ENCODE measurements at places on chromosomes 13 and 19. TPM values are rescaled to one million over a fixed set of nuclear protein-coding genes. Genes with fewer than 3 reads are reported as not detected.

DNA sequence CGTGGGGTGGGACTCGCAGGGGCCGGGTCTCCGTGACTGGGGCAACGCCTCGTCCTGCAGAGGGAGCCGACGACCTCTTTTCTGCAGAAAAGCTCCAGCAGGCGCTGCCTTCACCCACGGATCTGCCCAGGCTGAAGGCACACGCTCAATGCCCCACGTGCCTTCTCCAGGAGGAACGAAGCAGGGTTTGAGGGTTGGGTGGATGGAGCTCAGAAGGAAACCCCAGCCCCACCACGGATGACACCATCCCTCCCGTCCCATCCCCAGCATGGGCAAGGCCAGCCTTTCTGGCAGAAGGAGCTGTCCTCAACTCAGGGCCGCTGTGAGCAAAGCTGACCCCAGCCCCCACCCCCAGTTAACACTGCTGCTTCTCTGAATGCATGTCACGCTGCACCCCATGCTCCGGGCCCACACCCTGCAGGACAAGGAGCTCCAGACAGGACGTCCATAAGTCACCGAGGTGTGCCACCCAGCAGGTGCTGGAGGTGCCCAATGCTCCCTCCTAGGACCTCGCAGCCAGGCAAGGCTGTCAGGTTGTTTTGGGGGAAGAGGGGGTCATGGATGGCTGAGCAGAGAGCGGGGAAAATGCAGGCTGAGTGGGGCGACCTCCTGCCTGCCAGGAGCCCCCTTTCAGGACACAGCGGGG is 7.4 kb downstream of the C19orf25 start:
- DNase-seq: no peak
- peaks cover 32% of the 10 kb centered on the region for H3K4me1 ChIP-seq
- H3K27ac ChIP-seq: no peak overlapping the region
- no peaks in the 10 kb centered on the region for H3K36me3 ChIP-seq
- peaks cover 64% of the 10 kb centered on the region for H3K27me3 ChIP-seq

DNA sequence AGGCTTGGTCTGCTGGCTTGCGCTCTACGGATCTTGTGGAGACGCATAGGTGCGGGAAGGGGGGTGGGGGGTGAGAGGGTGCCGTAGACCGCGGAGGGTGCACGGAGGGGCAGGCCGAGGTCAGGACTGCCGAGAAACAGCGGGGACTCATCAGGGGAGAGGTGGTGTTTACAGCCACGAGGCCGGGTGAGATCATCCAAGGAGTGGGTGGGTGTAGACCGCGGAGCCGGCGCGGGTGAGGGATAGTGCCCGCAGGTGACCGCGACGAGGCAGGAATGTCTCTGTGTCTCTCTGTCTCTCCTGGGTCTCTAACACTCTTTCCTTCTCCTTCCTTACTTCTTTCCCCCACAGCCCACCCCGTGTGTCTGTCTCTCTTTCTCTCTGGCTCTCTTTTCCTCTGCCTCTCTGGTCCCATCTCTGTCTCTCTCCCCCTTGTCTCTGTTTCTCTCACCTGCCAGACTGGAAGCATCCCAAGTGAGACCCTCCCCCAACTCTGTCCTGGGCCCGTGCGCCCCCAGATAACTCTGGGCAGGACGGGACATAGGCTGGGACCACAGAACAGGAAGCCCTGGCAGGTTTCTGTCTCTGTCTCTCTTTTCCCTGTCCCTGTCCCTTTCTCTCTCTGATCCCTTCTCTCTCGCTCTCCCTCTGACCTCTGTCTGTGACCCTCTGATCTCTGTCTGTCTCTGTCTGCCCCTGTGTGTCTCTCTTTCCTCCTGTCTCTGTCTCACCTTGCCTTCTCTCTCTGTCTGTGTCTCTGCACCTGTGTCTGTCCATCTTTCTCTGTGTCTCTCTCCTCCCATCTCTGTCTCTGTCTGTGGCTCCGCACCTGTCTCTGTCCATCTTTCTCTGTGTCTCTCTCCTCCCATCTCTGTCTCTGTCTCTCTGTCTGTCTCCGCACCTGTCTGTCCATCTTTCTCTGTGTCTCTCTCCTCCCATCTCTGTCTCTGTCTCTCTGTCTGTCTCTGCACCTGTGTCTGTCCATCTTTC is 1.8 kb upstream of the KLK4 start:
- H3K36me3 ChIP-seq: no peaks in the 10 kb centered on the region
- no peak overlapping the region for H3K27ac ChIP-seq
- peak; percentile 49 for DNase-seq

- H3K27ac ChIP-seq: no peak overlapping the region
- no peak overlapping the region for H3K4me3 ChIP-seq
- H3K4me1 ChIP-seq: no peaks in the 10 kb centered on the region
Measured at GRCh38 chr19:23520441-23520840, 125.2 kb upstream of the ZNF91 start.

GRCh38 chr19:18558202-18558555 is 509 bp downstream of the KXD1 start:
- H3K36me3 ChIP-seq: no peaks in the 10 kb centered on the region
- peaks cover 6% of the 10 kb centered on the region for H3K4me1 ChIP-seq
- no peaks in the 10 kb centered on the region for H3K27me3 ChIP-seq
- H3K27ac ChIP-seq: peak overlapping the region; percentile 89

DNA sequence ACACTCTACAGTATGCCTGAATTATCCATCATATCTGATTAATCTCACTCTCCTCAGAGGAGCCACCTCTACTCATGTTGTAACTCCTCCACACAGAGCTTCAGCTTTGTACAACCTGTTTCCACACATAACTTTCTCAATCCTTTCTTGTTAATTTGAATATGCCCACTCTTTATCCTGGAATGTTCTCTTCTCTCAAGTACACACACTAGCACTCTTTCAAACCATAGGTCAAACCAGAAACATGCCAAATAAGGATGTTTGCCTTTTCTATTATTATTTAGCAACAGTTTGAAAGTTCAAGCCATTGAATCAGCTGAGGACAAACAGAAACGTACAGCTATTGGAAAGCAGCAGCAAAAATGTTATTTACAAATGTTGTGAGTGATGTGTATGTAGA is 110.3 kb downstream of the MIPEP start:
- H3K27me3 ChIP-seq: no peaks in the 10 kb centered on the region
- no peak overlapping the region for H3K4me3 ChIP-seq
- no peak for DNase-seq
- H3K4me1 ChIP-seq: peaks cover 11% of the 10 kb centered on the region
- H3K36me3 ChIP-seq: no peaks in the 10 kb centered on the region
- H3K27ac ChIP-seq: peak overlapping the region; percentile 28

DNA sequence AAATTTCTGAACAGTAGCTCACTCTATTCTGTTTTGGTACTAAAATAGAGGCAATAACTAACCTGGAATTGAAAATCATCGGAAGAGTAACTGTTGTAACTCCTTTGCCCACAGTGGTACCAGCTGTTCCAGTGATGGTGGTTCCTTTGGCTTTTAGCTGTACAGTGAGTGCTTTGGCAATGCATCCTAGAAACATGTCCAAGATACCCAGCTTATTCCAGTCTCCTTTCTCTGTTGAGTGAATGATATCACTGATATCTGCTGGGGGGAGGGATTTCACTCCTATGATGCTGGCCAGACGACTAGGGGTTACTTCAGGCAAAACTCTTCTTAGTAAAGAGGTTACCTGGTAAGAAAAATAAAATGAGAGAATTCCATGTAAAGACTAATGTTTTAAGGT is 40.6 kb upstream of the FBXL3 start:
- no peaks in the 10 kb centered on the region for H3K27me3 ChIP-seq
- H3K36me3 ChIP-seq: no peaks in the 10 kb centered on the region
- DNase-seq: no peak

DNA sequence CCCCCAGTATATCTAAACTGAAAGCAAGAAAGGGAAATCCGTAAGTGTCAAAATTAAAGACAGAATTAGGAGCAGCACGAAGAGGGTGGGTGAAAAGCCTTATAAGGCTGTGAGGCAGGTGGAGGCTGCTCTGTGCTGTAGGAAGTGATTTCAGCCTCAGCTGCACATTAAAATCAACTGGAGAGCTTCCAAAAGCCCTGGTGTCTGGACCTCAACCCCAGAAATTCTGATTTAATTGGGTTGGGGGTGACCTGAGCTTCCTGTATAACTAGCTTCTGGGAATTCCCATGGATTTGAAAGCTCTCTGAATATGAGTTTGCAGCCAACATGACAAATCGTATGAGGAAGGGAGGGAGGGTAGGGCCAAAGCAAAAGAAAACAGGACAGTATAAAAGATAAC is 242.4 kb upstream of the TMTC4 start:
- no peak overlapping the region for H3K27ac ChIP-seq
- no peak for DNase-seq
- no peaks in the 10 kb centered on the region for H3K4me1 ChIP-seq
- H3K4me3 ChIP-seq: no peak overlapping the region
- no peaks in the 10 kb centered on the region for H3K27me3 ChIP-seq

DNA sequence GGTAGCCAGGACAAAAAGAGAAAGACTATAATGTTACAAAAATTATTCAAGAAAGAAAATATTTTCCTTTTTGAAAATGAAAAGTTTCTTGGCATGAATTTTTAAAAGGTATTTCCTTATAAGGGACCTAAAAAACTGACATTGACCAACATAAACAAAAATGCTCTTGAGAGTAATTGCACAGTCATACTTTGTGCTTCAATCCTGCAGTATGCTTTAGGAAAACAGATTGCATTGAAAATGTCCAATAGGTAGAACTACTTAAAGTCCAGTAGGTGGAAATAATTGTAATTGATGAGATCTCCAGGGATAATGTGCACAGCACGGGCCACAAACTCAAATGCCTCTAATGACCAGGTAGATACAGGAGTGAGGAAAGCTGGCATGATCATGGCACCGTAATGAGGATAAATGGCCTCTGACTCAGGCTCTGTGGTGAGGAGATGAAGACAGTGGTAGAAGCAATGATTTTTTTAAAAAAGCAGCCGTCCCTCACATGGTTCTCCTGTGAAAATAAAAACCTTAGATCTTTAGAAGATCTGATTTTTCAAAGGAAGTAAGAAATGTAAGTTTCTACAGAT is 278.0 kb downstream of the ITGBL1 start:
- no peak overlapping the region for H3K4me3 ChIP-seq
- H3K27me3 ChIP-seq: no peaks in the 10 kb centered on the region
- DNase-seq: no peak
- no peak overlapping the region for H3K27ac ChIP-seq
- H3K4me1 ChIP-seq: no peaks in the 10 kb centered on the region
- no peaks in the 10 kb centered on the region for H3K36me3 ChIP-seq

- no peak overlapping the region for H3K27ac ChIP-seq
- no peaks in the 10 kb centered on the region for H3K36me3 ChIP-seq
- H3K4me1 ChIP-seq: no peaks in the 10 kb centered on the region
Measured at GRCh38 chr19:21593008-21593481, 87.6 kb downstream of the ZNF429 start.

DNA sequence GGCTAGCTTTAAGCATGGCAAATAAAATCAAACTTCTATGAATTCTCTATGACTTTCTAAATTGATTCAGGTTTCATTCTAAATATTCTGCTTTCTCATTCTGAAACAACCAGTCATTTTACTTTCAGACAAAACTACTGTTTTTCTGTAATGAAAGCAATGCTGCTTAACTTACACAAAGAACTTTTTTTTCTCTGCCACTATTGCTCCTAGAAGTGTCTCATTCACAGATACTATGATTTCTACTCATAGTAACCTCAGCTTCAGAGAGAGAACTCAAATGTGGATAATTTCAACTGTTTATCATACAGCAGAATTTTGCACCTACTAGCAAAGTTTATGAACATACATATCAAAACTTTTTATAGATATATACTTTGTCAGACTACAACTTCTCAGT is 724.6 kb downstream of the SLITRK5 start:
- H3K36me3 ChIP-seq: no peaks in the 10 kb centered on the region
- H3K27ac ChIP-seq: no peak overlapping the region
- no peak for DNase-seq
- no peak overlapping the region for H3K4me3 ChIP-seq
- no peaks in the 10 kb centered on the region for H3K4me1 ChIP-seq
- H3K27me3 ChIP-seq: no peaks in the 10 kb centered on the region

DNA sequence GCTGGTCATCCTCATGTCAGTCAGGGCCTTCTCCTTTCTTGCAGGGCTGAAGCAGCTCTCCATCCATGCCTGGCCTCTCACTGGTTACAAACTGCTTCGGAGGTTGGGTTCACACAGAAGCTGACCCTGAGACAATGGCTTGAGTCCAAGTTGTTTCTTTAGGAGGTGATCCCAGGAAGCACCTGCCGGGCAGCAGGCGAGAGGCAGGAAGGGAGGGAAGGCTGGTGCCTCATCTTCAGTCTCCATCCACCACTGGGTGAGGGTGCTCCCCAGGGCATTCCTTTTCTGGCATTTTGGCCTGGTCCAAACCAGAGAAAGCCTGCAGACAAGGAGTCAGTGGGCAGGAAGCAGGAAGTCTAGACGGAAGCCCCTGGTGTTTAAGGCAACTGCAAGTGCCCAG is 17.6 kb upstream of the SPATA13 start:
- no peaks in the 10 kb centered on the region for H3K36me3 ChIP-seq
- no peak overlapping the region for H3K4me3 ChIP-seq
- H3K4me1 ChIP-seq: peaks cover 7% of the 10 kb centered on the region

GRCh38 chr13:114248011-114248410 is 13.3 kb downstream of the CDC16 start:
- H3K4me1 ChIP-seq: no peaks in the 10 kb centered on the region
- peaks cover 4% of the 10 kb centered on the region for H3K36me3 ChIP-seq
- no peak overlapping the region for H3K27ac ChIP-seq
- no peaks in the 10 kb centered on the region for H3K27me3 ChIP-seq
- no peak for DNase-seq
- H3K4me3 ChIP-seq: no peak overlapping the region

DNA sequence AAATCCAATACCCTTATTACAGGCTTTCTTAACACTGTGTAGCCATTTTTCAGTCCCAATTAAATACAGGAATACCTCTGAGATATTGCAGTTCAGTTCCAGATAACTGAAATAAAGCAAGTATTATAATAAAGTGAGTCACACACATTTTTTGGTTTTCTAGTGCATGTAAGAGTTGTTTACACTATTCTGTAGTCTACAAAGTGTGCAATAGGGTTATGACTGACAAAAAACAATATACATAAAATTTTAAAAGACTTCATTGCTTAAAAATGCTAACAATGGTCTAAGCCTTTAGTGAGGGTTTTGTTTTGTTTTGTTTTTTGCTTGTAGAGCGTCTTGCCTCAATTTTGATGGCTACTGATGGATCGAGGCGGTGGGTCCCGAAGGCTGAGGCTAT is 434.4 kb upstream of the NBEA start:
- H3K27ac ChIP-seq: no peak overlapping the region
- H3K4me3 ChIP-seq: no peak overlapping the region
- no peaks in the 10 kb centered on the region for H3K36me3 ChIP-seq
- H3K27me3 ChIP-seq: no peaks in the 10 kb centered on the region
- no peak for DNase-seq

GRCh38 chr13:114334305-114335053 is 20.2 kb downstream of the CHAMP1 start:
- DNase-seq: no peak
- H3K27me3 ChIP-seq: no peaks in the 10 kb centered on the region
- no peak overlapping the region for H3K27ac ChIP-seq

GRCh38 chr19:23823952-23824389 is 65.3 kb upstream of the ZNF681 start:
- H3K27ac ChIP-seq: no peak overlapping the region
- no peak for DNase-seq
- no peaks in the 10 kb centered on the region for H3K27me3 ChIP-seq

- H3K4me1 ChIP-seq: no peaks in the 10 kb centered on the region
- H3K4me3 ChIP-seq: no peak overlapping the region
- no peak overlapping the region for H3K27ac ChIP-seq
- DNase-seq: no peak
- no peaks in the 10 kb centered on the region for H3K36me3 ChIP-seq
Measured at GRCh38 chr13:85592211-85592610, 207.0 kb downstream of the SLITRK6 start.

EFNB2 gene
- 59.6 TPM for total RNA-seq

SWSAP1 gene
- total RNA-seq: 3.1 TPM

KLK4 gene
- total RNA-seq: not detected

ADPRHL1 gene
- total RNA-seq: 1.1 TPM

FPR2 gene
- not detected for total RNA-seq

LRG1 gene
- 5.4 TPM for total RNA-seq

IZUMO2 gene
- total RNA-seq: not detected

APC2 gene
- total RNA-seq: 0.24 TPM
